NCI-H1417 (cell line): ENCODE measurements at places on chromosomes 16 and 17.

DNA sequence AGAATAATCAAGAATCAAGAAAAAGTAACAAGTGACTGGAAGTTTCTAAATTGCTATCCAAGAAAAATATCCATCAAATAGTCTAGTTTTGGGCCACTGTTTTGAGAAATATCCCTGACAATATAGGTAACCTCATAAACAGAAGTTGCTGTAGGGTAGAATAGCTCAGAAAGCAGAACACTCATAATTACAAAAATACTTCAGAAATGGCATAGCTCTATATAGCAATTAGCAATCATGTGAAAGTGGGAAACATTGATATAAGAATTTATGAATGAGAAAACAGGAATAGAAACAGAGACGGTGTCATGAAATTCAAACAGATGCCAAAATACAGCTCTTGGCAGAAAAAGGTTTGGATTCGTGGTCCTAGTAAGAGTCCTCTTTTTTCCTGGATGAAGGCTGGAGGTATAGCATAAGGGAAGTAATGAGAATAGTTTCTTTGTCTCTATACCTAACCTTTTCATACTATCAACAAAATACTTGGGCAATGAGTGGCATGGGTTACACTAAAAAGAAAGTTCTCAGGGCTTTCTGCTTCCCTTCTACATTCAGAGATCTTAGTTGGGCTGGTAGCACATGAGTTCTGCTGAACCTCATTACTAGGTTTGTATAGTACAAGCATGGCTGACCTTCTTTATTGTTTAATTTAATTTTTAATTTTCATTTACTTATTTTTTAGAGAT, 33.5 kb downstream of the SPAG9 start:
- DNase-seq: no peak

DNA sequence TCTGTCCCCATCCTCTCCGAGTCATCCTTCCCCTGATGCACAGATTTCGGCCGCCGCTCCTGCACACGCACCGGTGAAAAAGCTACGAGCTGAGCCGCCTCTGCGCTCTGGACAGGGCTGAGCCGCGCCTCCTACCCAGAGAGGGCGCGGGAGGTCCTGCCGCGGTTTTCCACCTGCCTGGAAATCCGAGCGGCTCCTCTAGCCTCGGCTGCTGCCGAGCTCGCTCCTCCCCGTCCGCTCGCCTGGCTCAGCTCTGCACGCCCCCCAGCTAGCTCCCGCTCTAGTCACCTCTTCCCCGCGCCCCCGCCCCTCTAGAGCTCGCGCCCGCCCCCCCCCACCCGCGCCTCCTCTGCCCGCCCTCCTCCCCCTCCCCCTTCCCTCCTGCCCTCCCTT, 198 bp upstream of the SHISA9 start:
- DNase-seq: peak; percentile 26

DNA sequence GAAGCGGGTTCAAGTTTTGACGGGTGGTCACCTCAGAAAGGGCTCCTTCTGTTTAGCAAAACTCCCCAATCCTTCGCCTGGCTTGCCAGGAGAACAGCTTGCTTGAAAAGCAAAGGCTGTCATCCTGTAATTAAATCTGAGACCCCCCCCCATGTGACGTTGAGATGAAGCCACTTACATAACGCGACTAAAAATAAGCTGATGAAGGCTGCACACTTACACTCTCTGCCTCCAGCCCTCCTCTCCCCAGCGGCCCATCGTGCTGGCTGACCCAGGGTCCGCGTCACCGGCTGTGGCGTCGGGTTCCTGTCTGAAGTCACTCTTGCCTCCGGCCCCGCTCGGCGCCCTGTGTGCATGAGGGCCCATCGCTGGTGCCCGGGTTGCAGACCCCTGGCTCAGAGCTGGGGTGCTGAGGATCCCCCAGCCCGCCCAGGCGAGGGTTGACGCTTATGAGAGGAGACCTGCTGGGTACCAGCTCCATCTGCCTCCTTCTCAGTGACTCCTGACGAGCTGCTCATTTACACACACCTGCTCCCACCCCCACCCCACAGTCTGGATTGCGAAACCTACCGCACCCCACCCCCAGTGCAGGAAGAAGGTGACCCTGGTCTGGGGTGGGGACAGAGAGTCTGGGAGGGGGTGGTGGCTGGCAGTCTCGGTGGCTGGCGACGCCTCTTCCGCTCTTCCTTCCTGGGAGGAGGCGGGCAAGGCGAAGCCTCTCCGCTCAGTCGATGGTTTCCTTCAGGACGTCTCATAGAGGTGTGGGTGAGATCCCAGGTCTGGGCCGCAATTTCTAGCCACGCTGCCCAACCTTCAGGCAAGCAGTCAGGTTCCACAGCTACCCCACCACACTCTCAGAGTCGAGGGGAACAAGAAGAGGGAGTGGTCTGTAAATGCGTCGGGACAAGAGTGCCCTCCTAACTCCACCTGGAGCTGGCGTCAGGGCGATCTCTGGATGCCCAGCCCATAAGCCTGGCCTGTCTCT, 3.1 kb upstream of the BAIAP2 start:
- DNase-seq: no peak

DNA sequence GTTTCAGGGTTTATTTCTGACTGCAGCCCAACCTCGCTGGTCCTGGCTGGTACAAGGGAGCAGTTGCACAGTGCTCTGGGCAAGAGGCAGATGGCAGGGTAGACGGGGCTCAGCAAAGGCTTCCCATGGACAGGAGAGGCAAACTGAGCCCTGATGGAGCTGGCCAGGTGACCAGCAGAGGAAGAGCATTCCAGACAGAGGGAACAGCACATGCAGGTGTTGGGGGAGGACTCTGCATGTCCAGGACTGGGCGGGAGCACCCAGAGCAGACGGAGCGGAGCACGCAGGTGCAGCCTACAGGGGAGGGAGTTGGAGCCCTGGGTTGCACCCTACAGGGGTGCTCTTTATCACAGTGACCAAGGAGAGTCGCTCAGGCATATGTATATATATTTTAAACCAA, 285.3 kb downstream of the FOXL1 start:
- no peak for DNase-seq

GRCh38 chr16:54400261-54400660, 113.7 kb upstream of the IRX3 start:
- no peak for DNase-seq

DNA sequence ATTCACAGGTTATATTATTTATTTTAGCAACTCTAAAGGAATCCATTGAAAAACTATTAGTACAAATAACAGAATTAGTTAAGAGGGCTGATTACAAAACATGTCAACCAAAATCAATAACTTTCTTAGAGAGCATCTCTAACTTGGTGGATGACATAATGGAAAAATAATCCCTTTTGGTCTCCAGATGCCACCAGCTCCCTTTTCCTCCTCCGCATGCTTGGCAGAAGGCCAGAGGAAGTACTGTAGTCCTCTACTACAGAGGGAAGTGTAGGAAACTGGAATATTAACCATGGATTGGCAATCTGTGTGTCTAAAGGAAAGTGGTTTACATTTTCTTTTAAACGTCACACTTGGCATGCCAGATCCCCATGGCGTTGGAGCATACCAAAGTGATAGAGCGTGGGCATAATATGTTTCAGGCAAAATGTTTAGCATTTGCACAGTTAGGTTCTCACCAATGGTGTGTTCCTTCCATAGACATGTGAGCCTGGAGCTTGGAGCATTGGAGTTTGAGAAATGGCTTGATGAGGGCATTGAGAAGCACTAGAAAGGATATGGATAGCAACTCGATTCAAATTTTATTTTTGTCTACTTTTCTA, 106.3 kb downstream of the PRKCB start:
- no peak for DNase-seq

- no peak for DNase-seq
Observed at GRCh38 chr16:86928523-86929011, 350.2 kb downstream of the FOXL1 start.

- no peak for DNase-seq
Observed at GRCh38 chr16:5895137-5895536, 797.5 kb upstream of the EEF2KMT start.

DNA sequence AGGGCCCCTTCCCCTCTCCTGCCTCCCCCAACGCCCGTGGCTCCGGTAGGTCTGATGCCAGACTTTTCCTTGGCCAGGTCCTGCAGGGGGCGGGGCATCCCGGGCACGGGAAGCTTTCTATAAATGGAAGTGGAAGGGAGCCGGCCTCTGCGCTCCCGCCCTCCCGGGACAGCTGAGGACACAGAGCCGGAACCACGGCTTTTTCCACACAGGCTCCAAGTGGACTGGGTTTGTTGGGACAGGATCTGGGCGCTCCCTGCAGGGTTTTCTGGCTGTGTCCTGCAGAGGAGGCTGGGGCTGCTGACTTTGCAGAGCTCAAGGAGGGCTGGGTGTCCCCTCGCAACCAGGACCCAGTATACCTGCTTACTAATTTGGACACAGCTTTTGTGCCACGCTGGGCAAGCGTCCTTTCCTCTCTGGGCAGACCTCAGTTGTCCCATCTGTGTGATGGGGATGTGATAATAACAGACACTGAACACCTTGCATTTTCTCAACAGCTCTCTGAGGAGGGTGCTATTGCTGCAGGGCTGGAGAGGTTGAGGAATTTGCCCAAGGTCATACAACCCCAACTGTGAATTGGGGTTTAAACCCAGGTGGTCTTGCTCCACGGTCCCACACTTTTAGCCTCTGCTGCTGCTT, 1.8 kb downstream of the TNS4 start:
- peak; percentile 5 for DNase-seq

- DNase-seq: no peak
Observed at GRCh38 chr17:61508912-61509311, 56.7 kb downstream of the TBX4 start.

- DNase-seq: no peak
Observed at GRCh38 chr16:22375117-22375962, 921 bp upstream of the CDR2 start.

DNA sequence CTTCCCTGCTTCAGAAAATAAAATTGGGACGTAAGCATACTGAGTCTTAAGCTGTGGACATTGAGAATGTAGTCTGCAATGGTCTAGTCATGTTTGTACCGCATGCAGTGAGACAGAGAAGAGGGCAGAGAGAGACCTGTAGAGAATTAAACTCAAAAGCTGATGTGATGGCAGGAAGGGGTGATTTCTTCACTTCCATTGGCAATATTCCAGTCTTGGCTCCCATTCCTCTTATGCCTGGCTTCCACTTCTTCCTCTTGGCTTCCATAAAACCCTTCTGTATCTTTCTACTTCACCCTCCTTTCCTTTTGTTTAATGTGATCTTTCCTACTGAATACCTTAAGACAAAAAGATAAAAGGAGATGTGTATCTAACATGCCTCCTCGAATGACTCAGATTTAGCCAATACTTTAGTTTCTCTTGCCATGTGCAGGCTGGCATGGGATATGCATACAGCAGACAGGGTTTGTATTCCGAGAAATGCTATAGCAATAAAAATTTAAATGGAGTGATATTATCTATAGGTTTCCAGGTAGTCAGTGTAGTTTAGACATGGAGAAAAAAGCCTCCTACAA, 423.1 kb upstream of the DYNLRB2 start:
- no peak for DNase-seq

DNA sequence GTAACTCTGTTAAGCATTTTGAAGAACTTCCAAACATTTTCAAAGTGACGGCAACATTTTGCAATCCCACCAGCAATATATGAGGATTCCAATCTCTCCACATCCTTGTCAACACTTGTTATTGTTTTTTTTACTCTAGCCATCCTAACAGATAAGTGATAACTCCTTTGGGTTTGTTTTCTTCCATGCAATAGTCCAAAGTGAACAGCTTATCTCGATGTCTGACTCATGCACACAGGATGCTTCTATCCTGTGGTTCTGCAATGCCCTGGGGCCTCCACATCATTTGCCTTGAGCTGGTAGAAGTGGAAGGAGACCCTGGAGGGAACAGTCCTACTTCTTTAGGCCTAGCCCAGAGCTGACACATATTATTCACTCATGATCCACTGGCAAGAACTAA, 13.0 kb downstream of the TLE7 start:
- DNase-seq: no peak

- DNase-seq: no peak
Observed at GRCh38 chr16:27366687-27367460, 35.1 kb upstream of the IL21R start.

DNA sequence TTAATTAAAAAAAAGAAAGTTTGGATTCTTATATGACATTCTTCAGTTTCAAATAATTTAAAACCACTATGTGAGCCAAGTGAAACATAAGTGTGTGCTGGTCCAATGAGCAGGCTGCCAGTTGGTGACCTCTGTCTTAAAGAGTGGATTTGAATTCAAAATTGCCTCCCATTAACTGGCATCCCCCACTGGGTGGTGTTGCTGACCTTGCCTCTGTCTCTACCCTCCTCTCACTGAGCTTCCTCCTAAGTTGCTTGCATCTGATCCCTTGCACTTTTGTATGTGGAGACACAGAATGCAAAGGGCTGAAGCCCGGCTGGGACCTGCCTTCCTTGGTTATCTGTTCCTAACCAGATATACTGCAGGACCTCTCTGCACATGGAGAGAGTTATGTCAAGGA, 160.6 kb downstream of the CYLD start:
- no peak for DNase-seq

DNA sequence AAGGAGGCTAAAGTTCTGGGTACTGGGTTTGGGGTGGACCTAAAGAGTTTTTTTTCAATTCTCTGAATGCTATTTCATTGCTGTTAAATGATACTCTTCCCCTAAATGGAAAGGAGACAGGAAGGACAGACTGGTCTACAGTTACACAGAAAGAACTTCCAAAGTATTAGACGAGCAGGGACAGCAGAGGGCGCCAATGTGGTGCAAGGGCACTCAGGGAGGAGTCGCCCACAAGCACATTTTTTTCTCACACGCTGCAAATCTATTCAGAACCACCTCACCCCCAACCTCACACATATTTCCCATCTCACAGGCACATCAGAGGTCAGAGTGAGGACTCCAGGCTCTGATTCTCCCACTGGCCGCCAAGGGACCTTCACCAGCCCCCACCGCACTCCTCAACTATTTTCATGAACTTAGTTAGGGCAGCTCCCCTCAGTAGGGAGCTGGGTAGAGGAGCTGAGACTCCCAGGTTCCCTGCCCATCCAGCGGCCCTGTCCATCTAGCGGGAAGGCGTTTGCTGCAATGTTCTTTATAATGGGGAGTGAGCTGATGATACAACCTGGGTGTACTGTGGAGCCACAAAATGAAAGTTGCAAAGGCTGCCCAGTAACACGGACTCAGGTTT, 6.8 kb upstream of the CA4 start:
- peak; percentile 87 for DNase-seq

DNA sequence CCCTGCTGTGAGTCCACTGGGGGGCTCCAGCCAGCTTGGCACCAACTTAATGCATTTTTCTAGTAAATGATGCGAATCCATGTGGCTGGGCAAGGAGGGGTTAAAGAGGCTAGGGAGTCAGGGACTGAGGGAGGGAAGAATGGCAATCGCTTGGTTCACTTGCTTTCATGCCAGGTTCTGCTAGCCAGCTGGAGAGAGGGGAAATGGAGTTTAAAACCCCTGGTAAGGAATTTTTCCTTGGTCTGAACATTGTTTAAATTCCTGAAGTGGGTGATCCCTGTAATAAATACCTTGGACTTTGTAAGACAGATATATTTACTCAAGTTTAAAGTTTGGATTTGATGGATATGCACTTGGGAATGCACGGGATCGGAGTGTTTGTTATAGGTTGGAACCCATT, 22.8 kb downstream of the ANKFN1 start:
- DNase-seq: no peak

DNA sequence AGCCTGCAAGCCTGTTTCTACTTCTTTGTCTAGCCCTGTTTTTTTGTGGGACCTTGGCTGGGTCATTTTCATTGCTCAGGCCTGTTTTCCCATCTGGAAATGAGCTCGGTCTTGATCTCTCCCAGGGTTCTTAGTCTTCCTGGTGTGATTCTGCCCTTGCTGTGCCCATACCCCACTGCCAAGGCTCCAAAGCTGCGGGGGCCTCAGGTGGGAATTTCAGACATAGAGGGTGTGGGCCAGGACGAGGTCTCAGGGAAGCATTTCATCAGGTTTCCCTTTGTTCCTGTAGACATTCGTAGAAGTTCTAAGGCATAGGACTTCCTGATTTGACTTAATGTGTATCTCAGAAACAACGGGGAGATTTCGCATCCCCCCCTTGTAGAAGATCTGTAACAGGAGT, 5.8 kb downstream of the MPRIP start:
- no peak for DNase-seq
